ENCODE measurements at places on chromosomes 2 and 18.

DNA sequence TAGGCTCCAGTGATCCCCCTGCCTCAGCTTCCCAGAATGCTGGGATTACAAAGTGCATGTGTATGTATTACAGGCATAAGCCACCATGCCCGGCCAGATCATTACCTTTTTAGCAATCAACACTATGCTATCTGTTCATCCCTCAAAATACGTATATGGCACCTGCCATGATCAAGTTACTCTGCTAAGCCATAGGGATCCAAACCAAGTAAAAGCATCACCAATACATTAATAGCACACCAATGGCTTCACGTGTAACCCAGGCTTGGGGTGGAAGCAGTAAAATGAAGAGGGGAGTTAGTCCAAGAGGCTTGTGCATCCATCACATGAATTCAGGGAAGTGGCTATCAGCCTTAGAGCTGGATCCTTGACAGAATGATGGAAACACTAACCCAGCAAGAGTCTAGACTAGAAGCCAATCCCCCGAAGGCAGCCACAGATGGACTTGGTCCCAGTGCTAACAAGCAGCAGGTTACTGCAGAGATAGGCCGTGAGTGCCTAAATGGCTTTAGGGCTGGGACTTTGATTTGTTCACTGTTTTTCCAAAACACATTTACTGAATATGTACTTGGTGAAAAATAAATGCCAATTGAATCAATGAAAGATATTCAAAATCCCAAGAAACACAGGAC is 11.3 kb downstream of the HDLBP start:
- DNase-seq, result no peak

DNA sequence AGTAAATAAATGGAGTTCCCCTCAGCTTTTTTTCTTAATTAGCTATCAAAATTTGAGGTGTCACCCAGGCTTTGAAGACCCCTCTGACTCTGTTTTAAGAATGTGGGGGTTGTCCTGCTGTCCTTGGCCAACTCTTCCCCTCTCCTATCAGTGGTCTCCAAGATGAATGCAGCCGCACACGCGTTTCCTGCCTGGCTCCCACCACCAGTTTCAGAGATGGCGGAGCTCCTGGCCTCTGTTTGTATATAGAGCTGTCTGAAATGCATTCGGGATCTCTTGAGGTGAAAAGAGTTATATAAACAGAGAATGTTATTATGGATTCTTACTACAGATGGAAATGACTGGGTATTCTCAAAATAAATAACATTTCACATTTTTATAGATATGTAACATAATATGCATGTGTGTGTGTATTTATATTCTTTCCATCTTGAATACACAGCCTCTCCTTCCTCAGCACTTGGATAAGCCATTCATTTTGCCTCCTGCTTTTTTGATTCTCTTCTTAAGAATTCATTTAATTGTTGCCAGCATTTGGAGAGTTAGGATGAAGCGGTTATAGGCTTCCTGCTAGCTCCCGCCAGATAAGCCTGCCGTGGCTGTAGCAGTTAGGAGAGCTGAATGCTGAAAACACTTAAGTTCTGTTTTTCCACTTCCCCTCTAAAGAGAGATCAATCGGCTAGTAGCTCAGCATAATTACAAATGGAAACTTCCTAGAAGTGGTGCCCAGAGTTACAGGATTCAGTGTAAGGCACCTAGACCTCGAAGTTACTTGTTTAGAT is 659.3 kb upstream of the FANCL start:
- DNase-seq, result peak; percentile 35

GRCh38 chr2:227325839-227326195 is 766 bp downstream of the MFF start:
- peak; percentile 1 for DNase-seq

GRCh38 chr2:51256736-51257135 is 224.8 kb upstream of the NRXN1 start:
- DNase-seq, result no peak

GRCh38 chr2:16481351-16481750 is 184.3 kb downstream of the CYRIA start:
- DNase-seq, result no peak

DNA sequence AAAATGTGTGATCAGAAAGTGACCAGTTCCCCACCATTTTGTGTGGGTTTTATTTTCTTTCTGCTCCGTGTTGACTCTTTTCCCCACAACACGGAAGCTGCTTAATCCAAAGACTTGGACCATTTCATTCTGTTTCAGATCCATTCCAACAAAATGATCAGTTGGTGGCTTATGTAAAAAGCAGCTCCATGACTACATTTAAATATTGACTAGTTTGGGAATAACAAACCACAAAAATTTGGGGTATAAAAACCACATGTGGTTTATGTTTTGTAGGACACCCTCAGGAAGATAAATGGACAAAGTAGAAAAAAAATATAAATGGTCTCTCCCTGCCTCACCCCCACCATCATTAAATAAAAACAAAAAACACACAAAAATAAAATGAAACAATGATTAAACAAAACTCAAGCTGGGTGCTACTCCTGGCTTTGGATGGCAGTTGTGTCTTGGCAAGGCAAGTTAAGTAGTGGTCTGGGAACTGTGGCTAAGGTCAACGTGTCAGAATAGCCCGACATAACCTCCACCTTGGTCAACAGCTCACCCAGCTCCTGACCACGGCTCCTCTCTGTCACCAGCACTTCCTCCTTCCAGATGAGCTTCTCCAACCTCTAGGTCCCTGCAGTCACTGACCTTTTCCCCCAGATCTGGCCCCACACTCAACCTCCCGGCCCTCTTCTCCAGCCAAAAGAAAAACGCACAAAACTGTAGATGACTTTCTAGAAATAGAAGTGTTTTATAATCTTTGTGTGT is 12.8 kb upstream of the WIPF1 start:
- DNase-seq, result peak; percentile 30

DNA sequence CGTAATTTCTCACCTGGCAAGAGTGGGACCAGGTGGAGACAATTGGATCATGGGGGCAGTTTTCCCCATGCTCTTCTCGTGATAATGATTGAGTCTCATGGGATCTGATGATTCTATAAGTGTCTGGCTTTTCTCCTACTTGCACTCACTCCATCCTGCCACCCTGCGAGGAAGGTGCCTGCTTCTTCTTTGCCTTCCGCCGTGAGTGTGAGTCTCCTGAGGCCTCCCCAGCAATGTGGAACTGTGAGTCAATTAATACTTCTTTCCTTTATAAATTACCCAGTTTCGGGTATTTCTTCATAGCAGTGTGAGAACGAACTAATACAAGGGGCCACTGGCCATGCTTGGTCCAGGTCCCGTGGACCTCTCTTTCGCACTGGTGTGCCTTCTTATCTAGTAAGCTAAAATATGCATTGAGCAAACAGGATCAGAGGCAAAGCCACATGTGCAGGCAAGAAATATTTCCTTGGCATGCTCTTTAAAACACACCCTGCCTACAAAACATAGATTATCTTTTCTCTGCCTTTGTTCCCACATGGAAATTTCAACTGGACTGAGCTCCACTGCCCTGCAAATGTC is 821.1 kb downstream of the TRIB2 start:
- DNase-seq, result no peak

DNA sequence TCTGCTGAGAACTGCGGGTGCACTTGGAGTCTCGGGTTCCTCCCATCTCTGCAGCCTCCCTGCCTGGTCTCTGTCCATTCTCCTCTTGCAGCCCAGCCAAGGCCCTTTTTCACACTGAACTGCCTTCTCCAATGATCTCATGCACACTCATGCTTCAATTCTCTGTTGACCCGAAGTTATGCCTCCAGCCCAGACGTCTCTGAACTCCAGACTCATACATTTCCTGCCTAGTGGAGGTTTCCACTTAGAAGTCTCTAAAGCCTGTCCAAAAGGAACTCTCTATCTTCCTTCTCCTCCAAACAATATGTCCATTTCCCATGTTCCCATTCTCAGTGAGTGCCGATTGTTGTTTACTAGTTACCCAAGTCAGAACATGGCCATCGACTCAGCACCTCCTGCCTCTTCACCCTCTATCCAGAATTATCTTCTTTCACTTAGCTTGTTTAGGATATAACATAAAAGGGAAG is 155.2 kb downstream of the IRS1 start:
- no peak for DNase-seq

DNA sequence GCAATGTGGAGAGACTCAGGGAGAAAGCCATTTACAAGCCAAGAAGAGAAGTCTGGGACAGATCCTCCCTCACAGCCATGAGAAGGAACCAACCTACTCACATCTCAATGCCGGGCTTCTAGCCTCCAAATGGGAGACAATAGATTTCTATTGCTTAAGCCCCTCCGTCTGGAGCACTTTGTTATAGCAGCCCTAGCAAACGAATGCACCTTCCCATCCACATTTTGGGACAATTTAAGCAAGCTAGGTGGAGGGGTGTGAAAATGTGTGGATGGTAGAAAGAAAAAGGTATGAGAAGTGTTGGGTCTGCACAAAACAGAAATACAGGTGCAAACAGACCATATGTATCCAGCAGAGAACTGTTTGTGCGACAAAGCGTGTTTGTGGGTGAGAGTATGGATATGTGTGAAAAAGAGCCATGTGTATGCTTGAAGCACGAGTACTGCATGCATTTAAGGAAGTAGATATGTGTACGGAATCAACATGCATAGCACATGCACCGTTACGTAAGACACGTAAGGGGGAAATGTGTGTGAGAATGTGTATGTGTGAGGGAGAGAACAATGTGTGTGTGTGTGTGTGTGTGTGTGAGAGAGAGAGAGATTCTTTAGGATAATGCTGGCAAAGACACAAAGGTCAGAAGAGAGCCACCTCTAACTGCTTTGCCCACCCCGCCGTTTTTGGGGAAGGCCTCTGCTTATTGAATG is 13.1 kb upstream of the E2F6 start:
- DNase-seq, result no peak

DNA sequence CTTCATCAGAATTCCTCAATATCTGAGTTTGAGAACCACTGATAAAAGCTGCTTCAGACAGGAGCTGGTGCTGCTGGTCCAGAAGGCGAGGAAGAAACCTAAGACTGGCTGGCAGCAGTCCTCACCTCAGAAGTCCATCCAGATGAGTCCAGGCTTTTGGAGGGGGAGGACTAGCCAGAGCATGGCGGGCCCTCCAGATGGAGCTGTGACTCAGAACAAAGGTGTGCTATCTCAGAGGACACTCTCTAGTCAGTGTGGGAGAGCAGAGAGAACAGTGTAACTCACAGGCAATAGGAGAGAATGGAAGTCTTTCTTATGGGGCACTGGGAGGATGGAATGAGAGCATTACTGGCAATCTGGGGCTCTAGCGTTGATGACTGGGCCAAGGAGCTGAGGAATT is 191.4 kb downstream of the NYAP2 start:
- no peak for DNase-seq

DNA sequence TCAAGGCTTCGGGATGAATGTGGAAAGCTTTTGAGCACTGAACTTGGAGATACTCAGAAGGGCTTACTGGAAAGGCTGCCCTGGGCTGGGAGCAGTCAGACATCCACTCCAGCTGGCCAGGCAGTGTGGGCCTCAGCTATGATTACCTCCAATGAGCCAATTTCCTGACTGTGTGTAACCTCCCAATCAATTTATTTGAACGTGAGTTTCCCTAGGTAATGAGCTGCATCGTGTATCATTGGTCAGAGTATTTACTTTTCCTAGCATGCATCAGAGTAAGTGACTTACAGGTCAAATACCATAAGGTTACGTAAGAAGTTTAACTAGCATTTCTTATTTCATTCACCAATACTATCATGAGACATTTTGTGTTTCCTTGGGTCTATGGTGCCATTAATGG is 11.0 kb upstream of the CTAGE1 start:
- no peak for DNase-seq

- no peak for DNase-seq
Measured at GRCh38 chr2:98280376-98281102, 65.7 kb upstream of the CNGA3 start.

- no peak for DNase-seq
Measured at GRCh38 chr18:7821784-7822183, 254.7 kb downstream of the PTPRM start.

GRCh38 chr2:215418064-215418963 is 17.6 kb downstream of the FN1 start:
- DNase-seq, result no peak

DNA sequence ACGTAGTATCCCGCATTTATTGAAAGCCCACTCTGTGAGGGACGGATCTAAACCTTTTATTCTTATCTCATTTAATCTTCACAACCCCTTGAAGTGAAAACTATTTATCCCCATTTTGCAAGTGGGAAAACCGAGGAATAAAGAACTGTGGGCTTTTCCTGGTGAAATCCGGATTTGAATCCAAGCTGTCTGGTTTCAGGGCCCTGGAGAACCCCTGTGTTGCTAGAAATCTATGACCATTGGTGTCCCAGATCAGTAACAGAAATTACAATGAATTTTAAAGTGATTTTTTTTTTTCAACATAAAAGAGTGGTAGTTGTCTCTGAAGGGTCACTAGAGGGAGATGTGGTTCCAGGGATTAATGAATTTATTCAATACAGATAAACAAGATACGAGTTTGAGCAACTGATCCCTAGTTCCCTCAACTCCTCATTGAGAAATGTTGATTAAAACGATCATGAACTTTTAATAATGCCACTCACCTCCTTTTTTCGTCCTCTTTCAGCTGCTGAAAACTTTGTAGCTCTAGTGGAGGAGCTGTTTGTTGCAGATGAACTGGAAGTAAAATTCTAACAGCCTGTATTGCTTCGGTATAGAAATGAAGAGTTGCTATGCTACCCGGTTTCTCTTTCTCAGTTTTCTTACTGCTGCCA is 940 bp downstream of the XRCC5 start:
- peak; percentile 50 for DNase-seq

DNA sequence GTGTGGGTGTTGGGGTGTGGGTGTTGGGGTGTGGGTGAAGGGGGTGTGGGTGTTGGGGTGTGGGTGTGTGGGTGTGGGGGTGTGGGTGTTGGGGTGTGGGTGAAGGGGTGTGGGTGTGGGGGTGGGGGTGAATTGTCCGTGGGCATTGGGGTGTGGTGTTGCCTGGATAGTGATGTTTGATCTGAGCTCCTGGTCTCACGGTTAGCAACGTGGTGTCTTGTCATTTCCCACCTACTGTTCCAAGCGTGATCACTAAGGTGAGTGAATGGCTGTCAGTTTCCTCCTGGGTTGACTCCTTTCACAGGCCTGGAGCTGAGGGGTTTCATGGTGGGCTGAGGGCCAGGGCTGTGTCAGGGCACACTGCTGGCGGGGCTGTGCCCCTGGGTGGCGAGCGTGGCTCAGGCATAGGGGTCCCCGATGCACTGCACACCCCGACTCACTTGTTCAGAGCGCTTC is 27.2 kb downstream of the RTP5 start:
- no peak for DNase-seq

GRCh38 chr2:202353430-202353829 is 22.7 kb upstream of the BMPR2 start:
- DNase-seq, result no peak

DNA sequence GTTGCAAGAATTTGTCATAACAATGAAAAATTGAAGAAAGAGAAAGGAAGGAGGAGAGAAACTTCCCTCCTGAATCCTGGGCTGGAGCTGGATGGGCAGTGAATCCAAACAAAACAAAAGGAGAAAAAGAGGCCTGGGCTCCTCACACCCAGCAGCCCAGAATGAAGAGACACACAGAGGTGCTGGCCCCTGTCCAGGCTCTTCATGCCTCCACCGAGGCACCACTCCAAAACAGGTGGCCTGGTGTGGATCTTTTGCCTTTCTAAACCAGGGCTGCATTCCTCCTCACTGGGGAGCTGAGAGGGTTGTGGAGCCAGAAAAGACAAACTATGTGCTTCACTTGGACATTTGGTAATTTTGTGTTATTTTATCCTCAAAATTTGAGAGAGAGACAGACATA is 76.0 kb downstream of the FAM124B start:
- DNase-seq, result no peak

Data from Kasumi-1 (cell line).